Stimulated activated CD4-positive, alpha-beta T cell treated with anti-CD3 and anti-CD28 coated beads, Interleukin-1b, Interleukin-23, amount 100 ng/mL, for 1 hour (primary cell): ENCODE measurements at places on chromosomes 7 and 10.

GRCh38 chr7:43439631-43440401, 143.1 kb upstream of the STK17A start:
- peak; percentile 30 for DNase-seq

- no peak for DNase-seq
Observed at GRCh38 chr10:88865281-88865876, 13.7 kb upstream of the ANKRD22 start.

DNA sequence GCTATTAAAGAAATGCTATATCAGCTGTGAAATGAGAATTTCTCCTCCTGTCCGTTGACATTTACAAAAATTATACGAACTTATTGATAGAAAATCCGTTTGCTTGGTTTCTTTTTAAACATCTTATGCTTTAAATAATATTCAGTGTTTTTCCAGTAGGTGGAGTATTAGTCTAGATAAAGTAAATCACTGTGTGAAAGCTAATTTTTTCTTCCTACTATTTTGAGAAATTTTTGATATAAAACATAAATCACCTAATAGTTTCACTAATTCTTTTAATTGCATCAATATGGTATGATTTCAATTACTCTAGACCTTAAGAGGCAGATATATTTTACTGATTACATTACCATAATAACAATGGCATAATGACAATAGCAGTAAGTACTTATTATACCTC, 335.2 kb upstream of the C7orf33 start:
- DNase-seq: no peak

GRCh38 chr7:118214833-118215182, 9.7 kb upstream of the ANKRD7 start:
- no peak for DNase-seq

- no peak for DNase-seq
Observed at GRCh38 chr10:32105782-32106382, 49.7 kb upstream of the KIF5B start.

GRCh38 chr10:103492655-103493261, 747 bp upstream of the NEURL1 start:
- DNase-seq: no peak

DNA sequence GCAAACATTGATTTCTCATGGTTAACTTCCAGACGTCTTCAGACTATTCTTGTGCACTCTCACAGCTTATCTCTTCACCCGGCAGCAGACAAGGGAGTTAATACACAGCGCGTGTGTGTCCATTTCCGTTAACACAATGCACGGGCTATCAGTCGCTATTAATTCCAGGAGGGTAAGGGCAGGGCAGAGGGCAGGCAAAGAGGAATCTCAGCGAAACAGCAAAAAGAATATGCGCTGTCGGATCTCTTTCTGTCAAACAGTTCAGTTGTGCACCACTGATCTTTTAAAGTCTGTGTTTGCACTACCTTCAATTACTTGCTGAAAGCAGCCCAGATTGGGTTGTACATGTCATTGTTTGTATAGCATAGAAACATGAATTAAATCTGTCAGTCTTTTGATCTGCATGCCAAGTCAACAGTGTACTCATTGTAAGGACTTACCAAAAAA, 41.1 kb upstream of the CABCOCO1 start:
- no peak for DNase-seq

GRCh38 chr10:84634636-84635035, 306.2 kb downstream of the CCSER2 start:
- DNase-seq: no peak

GRCh38 chr10:76119515-76119914, 688.1 kb downstream of the LRMDA start:
- no peak for DNase-seq

DNA sequence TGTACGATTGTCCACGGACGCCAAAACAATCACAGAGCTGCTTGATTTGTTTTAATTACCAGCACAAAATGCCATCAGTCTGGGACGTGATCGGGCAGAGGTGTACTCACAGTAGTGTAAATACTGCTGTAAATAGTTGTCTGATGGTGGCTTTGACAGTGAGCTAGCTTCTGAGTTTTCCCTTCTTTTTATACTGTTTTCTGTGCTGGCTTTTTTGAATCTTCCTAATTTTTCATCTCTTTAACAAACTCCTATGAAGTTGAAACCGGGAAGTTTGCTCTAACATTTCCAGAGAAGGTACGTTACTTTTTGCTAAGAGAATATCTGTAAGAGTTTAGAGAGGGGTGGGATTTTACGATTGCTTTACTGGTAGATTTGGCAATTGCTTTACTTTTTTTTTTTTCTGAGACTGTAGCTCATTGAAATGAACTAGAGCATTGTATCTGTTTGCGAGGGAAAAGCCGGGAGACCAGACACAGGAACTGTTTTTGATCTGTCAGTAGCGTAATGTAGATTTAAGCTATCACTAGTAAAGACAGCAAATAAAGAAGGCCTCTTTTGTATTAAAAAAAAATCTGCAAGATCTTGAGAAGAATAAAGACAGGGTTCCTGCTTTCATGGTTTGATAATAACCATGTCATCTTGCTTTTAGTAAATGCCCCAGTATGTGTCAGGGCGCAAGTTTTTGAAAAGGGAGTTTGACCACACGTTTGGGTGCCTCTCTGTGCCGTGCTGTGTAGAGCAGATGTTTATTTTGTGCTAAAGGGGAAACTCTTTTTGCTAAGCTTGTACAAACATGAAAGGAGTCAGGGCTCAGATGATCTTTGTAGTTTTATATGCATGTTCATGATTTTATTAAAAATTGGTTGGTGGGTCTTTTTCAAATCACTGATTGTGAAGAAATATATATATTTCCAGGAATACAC, 712 bp downstream of the FOXP2 start:
- DNase-seq: no peak

DNA sequence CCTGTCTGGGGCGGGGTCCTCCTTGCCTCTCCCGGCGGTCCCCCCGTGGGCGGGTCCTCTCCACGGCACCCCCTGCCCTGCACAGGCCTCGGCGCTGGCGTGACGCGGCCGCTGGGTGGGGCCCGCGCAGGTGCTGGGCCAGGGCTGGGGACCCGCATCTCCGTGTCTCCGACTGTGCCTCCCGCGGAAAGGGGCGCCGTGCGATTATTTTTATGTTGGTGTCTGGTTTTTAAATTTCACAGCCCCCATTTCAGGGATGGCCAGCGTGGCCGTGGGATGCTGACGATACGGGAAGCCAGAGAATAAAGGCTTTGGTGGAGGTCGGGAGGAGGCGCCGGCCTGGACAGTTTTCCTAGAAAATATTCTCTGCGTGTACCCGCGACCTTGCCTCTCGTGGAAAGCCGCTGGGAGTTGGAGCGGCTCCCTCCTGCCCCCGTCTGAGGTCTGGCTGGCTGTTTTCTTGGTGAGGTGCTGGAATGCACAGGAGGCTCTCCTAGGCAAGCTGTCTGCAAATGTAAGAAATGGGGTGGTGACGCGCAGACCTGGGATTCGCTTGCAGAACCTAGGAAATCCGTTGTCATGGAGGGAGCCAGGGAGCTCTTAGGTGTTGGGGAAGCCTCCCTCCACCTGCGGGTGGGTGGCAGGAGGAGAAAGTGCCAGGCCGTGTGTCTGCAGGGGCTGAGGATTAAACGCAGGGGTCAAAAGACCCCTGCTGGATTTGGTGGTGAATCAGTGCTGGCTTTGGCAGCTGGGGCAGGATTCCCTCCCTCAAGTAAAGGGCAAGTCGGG, 28.7 kb upstream of the JAKMIP3 start:
- no peak for DNase-seq

DNA sequence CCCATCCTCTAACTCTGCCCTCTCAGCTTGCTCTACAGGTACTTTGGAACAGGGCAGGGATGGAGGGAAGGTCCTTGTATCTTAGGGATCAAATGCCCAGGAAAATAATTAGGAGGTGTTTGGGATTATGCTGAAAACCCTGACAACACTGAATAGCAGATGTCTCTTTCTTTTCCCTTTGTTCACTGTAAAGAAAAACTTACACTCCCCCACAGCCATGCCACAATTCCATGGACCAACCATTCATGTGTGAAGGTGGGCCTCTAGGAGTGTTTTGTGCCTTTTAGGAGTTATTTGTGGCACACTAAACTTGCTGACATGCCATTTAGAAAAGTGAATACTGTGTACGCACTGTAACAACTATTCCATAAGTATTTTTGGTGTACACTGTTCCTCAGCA, 108.1 kb downstream of the SNX10 start:
- DNase-seq: no peak

- DNase-seq: peak; percentile 49
Observed at GRCh38 chr10:84429926-84430520, 101.6 kb downstream of the CCSER2 start.

DNA sequence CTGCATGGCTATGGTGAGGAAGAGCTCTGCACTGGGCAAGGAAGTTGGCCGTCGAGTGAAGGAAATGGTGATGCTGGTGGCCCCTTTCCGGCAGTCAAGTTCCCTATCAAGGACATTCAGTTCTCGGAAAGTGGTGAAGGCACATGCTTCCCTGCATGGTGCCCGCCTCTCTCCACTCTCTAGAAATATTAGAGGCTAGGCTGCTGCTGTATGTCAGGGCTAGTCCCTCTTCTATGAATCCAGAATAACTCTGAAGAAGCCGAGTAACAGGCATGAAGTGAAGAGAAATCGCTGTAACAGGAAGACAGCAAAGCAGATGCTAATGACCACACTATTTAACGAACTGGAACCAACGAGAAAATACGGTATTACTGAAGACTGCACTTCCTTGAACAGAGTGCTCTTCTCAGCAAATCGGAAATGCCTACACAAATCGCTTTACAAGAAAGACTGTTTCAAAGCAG, 5.4 kb downstream of the IDI1 start:
- no peak for DNase-seq

GRCh38 chr7:22208799-22209198, 148.2 kb downstream of the RAPGEF5 start:
- no peak for DNase-seq

DNA sequence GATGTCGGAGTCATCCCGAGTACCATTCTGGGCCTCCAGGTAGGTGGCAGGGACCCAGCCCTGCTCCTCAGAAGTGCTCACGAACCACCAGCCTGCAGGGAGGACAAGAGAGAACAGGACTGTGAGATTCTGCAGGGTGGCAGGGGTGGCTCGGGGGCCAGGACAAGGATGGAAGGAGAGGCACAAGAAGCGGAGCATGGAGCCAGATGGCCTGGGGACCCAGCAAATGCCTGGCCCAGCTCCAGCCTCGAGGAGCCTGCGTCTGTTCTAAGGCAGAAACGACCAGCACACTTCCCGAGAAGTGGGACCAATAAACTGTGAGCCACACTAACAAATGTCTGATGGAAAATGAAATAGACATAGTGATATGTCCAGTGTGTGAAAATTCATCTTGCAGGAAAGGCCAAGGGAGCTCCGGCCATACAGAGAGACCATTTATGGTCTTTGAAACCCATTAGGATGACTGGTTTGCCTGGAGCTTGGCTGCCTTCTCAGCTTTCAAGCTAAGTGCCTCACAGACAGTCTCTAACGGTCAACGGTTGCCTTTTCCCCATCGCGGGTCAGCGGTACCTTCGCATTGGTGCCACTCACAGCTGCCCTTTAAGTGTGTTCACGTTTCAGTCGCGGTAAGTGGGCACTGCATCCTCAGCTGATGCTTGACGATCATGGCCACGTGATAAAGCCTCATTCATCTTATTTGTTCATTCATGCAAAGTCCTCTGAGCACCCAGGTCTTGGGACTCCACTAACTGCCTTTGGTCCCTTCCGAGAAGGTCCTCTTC, 133.8 kb downstream of the NEURL1 start:
- no peak for DNase-seq

- DNase-seq: peak; percentile 23
Observed at GRCh38 chr10:118568327-118568848, 27.1 kb downstream of the PRLHR start.

DNA sequence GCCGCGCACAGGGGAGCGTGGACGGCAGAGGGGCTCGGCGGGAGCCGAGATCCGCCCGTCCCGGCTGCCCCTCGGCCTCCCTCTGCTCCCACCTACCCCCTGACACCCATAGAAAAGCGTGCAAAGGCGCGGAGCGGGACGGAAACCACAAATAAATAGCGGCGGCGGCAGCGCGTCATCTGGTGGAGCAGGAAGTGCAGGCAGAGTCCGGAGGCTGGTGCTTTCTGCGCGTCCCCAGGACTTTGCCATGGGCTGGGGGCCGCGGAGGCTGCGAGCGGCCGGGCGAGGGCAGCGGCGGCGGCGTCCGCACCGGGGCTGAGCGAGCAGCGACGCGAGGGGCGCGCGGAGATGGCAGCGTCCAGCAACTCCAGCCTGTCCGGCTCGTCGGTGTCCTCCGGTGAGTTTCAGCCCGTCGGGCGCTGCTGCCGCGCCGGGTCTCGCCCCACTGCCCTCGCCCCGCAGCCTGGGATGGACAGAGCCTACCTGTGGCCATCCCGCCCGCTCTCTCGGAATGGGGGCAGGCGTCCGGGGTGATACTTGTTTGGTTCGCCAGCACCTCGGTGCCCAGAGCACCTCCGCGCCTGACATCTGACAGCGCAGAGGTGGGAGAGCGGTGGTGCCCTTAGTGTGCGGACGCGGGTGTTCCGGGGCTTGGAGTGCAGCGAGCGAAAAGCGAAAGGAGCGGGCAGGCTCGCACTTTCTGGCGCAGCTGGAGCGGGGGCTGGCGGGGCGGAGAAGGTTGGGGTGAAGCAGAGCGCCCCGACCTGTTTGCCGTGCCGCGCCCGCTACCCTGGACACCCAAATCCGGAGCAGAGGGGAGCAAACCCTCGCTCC, at the start of gene CHN2:
Gene CHN2 (plus strand): TSS at position 182 of the 834 bp plus-strand sequence.
- no peak for DNase-seq

GRCh38 chr7:33882950-33883670, 22.2 kb upstream of the BMPER start:
- no peak for DNase-seq

- DNase-seq: no peak
Observed at GRCh38 chr7:132503415-132503814, 72.9 kb downstream of the PLXNA4 start.

DNA sequence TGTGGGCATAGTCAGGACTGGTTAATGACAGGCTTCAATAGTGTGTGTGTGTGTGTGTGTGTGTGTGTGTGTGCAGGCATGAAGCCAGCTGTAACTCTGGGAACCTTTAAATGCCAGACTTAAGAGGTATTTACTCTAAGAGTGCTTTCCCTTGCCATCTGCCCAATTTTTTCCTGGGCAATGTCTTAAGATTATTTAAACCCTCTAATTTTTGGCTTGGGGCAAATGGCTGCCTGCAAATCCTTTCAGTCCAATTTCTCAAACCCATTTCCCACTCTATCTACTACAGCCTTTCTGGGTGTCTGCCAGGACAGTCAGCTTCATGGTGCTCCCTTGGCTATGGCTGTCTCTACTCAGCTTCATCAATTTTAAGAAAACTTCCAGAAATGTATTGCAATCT, 62.6 kb upstream of the C1GALT1 start:
- no peak for DNase-seq

- no peak for DNase-seq
Observed at GRCh38 chr7:117216436-117217069, 106.3 kb downstream of the WNT2 start.

DNA sequence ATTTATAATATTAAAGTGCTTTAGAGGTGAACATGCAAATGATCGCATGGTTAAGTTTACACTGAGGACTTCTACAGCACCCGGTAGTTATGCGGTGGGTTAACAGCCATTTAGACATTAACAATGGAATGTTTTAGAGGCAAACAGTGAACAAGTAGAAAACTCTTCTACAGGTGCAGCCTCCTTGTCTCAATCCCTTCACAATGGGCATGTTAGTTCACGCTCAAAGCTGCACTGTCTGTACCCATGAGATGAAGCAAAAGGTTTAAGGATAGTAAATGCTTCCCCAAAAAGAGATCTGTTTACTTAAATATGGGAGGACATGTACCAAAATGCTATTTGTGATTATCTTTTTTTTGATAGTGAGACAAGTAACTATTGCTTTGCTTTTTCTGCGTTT, 25.1 kb downstream of the PUS7 start:
- no peak for DNase-seq

- no peak for DNase-seq
Observed at GRCh38 chr10:10403762-10404161, 613.9 kb upstream of the CELF2 start.

GRCh38 chr10:11223081-11223480, 205.4 kb downstream of the CELF2 start:
- no peak for DNase-seq
